ENCODE measurements at places on chromosomes 2 and 18.

DNA sequence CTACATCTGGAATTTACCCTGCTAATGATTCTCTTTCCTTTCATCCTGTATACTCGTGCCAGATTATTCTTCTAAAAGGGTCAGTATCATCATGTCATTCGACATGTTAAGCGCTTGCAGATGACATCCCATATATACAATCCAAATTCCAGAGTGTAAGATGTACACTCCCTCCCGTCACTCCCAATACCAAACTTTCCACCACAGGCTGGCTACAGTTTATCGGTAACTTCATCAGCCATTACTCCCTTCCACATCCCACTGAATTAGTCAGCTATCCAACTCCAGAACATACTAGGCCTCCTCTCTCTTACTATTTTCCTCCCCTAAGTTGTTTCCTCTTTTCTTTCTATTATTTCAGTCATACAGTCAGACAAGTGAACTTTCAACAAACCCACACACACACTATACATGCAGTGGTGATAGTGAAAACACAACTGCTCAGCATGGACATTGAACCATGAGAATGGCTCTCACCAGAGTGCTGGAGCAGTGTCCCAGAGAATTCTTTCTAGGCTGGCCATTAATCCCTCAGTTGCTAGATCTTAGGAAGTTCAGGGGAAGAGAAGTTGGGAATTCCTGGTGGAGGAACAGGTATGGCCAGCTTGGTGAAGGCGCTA is 10.6 kb upstream of the NMI start:
- DNase-seq, result no peak

DNA sequence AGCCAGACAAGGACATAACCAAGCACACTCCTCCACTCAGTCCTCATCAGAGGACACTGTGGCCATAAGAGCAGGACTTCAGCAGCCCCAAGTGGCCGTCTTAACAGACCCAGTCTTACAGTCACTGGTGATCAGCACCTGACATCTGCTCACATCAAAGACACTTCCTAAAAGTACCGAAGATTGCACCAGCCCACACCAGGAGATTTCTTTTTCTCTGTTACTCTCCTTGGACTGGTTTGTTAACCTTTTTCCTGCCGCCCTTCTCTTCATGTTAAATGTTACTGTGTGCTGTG is 44.1 kb downstream of the MRPS5 start:
- DNase-seq, result no peak

DNA sequence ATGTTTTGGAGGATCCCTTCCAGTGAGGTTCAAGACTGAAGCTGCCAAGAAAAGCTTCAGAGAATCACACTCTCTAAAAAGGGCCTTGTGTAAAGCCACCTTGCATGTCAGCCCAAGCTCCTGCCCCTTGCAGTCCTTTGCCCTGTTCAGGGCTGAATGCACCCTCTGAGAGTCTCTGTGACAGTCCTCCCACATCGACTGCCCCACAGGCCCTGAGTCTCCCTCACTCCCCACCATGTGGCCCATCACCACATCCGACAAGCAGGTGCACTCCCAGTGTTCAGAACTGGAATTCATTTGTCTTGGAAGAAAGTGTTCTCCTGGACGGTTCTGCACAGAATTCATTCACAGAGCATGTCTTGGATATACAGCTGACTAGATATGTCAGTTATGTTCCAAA is 31.0 kb downstream of the BCL11A start:
- DNase-seq, result no peak

DNA sequence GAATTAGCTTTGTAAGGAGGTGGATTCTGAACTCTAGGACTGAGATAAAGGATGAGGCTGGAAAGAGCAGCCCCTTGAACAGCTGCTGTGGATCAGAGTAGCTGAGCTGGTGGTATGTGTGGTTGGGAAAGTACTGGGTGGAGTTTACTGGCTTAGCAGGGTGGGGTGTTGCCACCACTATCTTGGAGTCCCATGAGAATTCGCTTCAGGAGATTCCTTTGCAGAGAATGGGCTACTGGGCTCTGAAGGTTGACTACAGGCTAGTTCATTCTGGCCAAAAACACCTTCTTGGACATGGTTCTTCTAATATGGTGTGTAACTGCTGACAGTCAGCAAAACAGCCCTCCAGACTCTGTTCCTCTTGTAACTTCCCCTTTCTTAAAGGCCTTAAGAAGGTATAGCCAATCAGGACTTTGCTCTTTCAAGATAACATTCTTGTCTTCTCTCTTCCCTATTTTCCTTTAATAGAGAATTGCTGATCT is 52.7 kb downstream of the TET3 start:
- DNase-seq, result no peak

- DNase-seq, result no peak
Observed at GRCh38 chr2:121294881-121295840, 10.2 kb upstream of the TFCP2L1 start.

GRCh38 chr18:9066817-9067306 is 35.6 kb upstream of the NDUFV2 start:
- no peak for DNase-seq
